ENCODE measurements at places on chromosomes 2 and 18.

- no peak for DNase-seq
Measured at GRCh38 chr2:201130524-201131186, 14.7 kb downstream of the CFLAR start.

- no peak for DNase-seq
Measured at GRCh38 chr2:58539973-58540372, 298.8 kb upstream of the FANCL start.

GRCh38 chr2:46540496-46541331 is 61.3 kb downstream of the TMEM247 start:
- DNase-seq, result no peak

DNA sequence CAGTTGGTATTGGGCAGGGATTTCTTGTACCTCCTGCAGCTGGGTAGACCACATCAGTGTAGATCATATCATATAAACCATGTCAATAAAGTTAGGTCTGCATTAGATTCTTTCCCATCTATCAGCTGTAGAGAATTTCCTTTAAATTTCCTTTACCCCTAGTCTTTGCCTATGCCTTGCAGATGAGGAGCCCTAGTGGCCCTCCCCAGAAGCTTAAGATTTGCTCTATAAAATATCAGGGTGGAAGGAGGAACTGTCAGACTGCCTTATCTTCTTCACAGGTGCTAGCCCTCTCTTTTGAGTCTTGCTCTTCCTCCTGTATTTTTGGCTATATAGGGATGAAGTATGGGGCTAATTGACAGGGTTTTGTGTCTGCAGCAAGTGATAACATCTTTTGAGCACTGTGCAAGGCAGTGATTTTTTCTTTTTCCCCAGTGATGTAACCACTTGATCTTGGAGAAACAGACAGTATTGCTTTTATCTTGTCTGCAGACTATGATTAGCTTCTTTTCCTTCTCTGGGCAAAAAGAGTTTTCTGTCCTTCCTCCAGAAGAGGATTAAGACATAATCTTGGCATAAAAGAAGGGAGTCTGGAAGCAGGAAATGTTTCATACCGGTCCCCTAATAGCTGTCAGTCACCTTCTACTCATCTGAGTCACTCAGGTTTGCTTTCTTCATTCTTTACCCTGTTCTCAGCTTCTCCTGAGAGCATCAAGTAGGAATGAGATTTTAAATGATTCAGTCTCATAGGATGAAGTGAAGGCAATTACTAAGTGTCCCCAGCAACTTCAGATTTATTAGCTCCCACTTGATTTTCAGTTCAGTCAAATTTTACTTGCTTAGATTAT is 286.4 kb downstream of the CDH19 start:
- no peak for DNase-seq

DNA sequence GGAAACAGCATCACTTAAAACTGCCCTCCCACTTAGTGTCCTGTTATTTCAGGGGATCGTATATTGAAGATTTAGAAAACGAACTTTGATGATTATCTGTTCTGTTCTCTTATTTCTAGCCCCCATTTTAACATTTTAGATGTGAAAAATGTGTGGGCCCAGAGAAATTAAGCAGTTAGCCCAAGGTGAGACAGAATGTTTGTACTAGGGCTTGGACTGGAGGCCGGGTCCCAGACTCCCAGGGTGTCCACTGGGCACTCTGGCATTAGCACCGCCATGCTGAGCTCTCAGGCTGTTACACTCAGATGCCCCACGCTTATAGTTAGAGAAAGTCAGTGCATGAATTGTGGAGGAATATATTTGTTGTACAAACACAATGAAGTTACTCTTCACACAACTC is 5.5 kb upstream of the RAX start:
- DNase-seq, result no peak

GRCh38 chr2:159953136-159953823 is 109.1 kb downstream of the PLA2R1 start:
- no peak for DNase-seq

Data from stimulated activated CD4-positive, alpha-beta T cell treated with anti-CD3 and anti-CD28 coated beads, TNF-alpha, amount 100 ng/mL, for 24 hours (primary cell).